Stimulated activated CD8-positive, alpha-beta memory T cell treated with anti-CD3 and anti-CD28 coated beads, Interleukin-4, amount 100 ng/mL, for 1 hour (primary cell): ENCODE measurements at places on chromosomes 7 and 10.

GRCh38 chr7:78427209-78427608 lies 628.6 kb downstream of the PHTF2 start:
- no peak for DNase-seq

DNA sequence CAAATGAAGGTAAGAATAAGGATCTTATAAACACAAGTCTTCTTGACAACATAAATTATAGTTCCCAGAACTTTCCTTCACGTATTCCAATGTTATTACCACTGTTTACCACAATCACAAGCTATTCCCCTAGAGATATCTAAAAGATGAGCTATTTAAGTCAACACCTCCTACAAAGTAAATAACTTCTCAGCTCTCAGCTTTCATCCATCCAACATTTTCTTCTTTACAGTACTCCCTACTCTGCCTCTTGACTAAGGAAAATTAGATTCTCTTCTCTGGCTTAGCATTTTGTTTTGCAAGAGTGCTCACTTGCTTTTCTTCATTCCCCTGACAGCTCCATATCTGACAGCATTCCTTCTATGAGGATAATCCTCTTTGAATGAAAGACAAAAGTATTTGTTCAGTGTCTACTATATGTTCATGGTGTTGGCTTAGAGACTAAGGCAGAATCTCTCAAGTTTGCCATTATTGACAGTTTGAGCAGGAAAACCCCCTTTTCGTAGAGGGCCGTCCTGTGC lies 93.0 kb upstream of the IL6 start:
- DNase-seq = no peak

- no peak for DNase-seq
Measured at GRCh38 chr10:80290474-80291220, 1.2 kb upstream of the MAT1A start.

DNA sequence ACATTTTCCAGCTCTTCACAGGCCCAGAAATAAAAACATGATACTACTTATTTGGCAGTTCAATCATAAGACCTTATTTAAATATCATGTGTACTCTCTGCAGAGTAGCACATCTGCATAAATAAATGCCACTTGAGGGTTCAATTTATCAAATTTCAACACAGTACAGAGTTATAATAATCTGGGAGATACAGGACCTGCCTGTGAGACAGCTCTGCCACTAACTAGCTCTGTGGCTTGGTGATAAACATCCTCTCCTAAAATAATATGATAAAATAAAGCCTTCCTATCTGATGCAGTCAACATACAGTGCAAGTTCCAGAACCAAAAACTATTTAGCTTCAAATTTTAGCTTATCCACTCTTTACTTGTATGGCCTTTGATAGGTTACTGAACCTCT lies 90.9 kb upstream of the GATAD1 start:
- DNase-seq = no peak

- no peak for DNase-seq
Measured at GRCh38 chr10:100995181-100995580, 4.4 kb upstream of the LZTS2 start.

DNA sequence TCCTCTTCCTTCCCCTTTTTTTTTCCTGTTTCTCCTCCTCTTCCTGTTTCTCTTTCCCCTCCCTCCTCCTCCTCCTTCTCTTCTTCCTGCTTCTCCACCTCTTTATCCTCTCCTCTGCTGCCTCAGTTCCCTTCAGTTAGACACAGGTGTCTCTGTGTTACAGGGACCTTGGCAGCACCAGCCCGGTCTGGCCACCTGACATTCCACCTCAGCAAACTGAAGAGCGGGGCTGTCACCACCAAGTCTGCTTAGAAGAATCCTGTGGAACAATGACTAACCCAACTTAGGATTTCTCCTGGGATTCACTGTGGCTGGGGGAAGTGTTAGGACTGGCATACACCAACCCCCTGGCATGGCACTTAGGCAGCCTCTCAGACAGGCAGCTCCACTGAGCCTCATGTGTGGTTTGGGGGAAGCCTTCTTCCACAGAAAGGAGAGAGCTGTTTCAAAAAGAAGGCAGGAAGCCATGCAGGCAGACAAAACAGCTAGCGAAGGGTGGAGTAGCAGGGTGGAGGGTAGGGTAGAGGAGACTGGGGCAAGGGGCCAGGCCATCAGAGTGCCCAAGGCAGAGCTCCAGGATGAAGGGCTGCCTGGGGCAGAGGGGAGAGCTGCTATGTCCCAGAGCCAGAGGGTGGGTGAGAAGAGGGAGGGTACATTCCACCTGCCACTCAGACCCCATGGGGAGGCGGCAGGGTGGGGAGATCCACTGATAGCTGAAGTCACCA lies 13.2 kb upstream of the GDF10 start:
- DNase-seq = no peak
